ENCODE measurements at places on chromosomes 2 and 18.

DNA sequence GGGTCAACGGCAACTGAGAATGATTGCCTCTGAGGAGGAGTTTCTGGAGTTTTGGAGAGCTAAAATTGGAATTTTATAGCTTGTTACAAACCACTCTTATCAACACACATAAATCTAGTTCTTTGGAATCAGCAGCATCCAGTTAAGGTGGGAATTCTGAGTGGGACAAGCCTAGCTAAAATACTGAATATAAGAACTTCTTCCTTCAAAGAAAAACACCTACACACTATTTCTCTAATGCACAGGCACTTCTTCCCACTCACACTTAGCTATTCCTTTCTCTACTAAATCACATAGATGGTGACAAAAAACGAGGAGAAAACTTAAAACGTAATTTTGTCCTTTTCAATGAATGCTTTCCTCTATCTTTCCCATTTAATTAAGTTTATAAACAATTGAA is 43.4 kb downstream of the FAM98A start:
- no peak for DNase-seq

DNA sequence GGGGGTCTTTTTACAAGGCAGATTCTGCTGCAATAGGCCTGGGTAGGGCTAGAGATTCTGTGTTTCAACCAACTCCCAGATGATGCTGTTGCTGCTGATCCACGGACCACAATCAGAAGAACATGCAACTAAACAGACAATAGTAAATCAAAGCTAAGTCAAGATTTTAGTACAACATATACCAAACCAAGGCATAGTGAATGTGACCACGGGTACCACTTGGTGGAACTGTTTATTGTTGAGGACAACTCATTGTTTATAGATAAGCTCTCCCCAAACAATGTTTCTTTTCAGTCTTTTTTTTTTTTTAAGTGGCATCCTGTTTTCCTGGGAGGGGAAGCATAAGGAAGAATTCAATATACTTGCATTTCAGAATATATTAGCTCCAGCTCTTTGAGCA is 36.0 kb upstream of the DARS1 start:
- no peak for DNase-seq

GRCh38 chr2:96146153-96146880 is 1.1 kb upstream of the DUSP2 start:
- DNase-seq = peak; percentile 57

DNA sequence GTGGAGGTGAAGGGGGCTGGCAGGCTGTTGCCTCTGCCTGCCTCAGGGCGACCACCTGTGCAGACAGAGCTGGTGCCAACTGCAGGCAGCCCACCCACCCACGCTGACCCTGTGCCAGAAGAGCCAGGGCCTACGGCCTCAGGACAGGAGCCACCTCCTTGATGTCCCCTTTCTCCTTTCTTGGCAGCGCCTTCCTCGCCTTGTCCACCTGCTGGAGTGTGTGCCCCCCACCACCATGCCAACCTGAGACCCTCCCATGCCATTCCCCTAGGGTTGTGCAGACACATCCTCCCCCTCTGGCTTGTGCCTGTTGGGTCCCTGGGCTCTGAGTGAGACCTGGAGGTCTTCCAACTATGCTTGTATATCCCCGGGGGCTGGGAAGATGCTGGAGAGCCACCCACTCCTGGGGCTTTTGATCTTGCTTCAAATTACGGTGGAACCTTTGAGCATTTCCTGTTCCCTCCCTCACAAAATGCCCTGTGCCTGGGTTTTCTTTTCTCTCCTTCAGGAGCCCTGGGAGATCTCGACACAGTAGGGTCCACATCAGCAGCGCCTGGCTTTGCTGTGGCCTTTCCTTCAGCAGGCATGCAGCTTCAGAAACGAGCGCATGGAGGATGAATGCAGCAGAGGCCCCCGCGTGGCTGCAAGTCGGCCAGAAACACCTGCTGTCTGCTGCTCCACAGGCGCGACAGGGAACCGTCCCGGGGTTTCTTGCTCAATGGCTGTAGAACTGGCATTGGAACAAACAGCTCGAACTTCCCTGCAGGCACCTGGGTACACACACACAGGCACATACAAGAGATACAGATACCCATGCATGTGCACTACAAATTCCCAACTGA is 65.9 kb upstream of the SH3RF3 start:
- DNase-seq = no peak

DNA sequence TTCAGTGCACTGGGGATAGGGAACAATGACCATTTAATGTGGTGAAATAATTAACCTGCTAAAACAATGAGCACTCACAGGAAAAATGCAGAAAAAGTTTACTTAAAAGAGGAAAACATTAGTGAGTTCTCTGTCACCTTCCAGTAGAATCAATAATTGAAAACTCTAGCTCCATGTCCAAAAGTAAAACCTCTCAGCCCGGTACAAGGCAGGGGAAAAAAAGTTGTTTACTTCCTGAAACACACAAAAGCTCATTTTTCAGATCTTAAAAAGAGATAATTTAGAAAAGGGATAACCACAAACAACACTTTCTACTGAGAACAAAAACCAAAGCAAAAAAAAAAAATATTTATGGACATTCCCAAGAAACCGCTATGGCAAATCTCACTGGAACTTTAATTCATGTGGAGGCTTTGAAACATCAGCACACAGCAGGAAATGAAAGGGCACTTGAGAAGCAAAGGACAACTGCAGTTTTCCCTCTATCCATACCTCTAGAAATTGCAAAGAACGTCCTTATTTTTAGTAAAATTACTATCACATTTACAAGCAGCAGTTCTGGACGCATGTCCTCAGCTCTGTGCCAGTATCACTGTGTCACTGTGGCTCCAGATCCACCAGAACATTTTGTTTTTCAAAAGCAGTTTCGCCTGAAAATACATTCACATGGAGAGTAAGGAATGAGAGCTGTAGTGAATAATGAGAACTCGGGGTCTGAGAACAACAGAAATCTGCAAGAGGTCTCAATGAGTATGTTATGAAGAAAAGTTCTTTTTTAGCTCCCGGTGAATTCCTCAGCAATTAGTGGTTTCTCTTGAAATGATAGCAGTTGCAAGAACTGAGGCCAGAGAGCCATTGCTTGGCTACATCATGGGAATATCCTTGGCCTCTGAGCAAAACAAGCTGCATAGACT is 44.7 kb upstream of the DNAH7 start:
- DNase-seq = no peak

GRCh38 chr2:21401022-21401698 is 277.4 kb downstream of the TDRD15 start:
- DNase-seq = no peak

GRCh38 chr2:70896765-70897202 is 38.9 kb upstream of the ATP6V1B1 start:
- no peak for DNase-seq

GRCh38 chr18:22702806-22703205 is 230.3 kb upstream of the RBBP8 start:
- DNase-seq = no peak

GRCh38 chr2:33246432-33246831 is 230.0 kb upstream of the RASGRP3 start:
- DNase-seq = no peak

DNA sequence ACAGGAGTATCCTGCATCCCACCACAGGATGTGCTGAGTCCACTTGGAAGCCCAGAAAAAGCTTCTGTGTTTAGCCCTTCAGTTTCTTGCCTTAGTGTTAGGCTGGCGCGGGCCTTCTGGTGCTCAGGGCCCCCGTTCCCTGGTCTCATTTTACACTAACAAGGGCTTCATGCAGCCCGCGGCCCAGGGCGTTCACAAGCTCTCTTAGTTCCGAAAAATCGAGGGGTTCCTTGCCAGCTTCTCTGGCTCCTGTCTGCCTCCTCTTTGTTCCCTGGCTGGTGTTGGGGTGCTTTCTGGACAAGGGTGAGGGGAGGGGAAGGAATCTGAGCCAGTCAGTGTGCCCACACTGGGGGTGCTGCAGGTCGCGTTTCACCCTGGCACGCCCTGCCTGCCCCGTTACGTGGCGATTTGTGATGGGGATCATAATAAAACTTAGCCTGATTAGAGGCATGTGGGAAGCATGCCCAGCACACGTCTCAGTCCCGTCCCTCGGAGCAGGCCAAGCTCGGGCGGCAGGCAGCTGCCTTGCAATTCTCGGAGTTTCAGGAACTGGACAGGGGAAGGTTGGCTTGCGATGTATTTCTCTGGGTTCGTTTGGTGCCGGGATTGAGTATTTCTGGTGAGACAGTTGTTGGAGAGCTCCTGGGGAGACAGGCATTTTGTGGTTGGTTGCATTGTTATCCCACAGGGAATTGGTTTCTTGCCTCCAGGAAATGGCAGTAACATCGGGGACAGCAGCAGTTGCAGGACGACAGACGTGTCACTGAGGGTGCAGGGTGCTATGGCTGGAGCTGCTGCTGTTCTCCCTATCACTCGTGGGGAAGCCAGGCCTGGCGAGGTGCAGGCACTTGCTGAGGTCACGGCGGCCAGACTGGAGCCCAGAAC is 22.9 kb downstream of the SH3BP4 start:
- DNase-seq = peak; percentile 39

DNA sequence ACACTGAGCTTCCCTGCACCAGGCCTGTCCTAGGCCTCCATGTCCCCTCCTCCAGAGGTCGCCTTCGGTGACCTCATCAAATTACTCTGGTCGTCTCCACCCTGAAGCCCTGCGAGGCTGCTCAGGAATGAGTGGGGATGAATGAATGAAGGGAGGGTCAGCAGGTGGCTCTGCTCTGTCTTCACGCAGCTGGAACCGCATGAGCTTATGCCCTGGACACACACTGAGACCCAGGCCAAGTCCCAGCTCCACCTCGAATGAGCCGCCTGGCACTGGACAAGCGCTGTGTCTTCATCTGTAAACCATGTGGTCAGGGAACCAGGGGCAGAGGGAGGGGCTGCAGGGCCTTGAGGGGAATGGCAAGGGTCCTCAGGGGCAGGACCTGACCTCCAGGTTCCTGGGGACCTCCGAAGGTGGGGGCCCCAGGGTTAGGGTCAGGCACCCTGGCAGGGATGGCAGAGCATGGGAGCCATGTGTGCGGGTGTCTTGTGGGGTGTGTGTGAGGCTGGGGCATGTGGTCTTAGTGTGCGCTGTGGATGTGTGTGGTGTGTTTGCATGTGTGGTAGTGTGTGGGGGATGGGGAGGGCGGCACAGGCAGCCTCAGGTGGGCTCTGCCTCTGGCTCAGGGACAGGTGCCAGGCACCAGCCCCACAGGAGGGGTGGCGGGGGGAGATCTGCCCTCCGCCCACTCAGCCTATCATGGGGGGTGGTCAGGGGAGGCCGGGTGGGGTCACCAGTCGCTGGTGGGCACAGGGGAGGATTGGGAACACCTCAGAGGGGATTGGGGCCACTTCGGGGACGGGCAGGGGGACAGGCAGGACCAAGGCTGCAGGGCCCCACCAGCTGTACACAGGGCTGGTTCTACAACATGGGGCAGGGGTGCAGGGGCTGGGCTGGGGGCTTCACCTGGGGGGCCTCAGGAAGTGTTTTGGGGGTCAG is 13.9 kb downstream of the ODC1 start:
- no peak for DNase-seq

DNA sequence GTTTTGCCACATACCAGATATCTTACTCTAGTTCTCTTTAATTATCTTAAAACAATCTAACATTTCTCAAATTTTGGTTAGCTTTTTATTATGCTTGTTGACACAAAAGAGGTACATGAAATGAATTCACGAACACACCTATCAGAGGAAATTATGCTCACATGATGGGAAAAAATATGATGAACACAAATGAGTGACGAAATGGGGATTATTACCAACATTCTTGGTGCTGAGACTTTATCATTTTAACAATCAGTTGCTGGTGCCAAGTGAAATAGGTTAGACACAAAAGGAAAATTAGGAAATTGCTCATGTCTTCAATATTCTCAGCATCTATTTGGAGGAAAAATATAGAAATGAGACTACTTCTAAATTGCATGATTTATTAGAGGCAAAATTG is 944.7 kb upstream of the NRXN1 start:
- DNase-seq = no peak

DNA sequence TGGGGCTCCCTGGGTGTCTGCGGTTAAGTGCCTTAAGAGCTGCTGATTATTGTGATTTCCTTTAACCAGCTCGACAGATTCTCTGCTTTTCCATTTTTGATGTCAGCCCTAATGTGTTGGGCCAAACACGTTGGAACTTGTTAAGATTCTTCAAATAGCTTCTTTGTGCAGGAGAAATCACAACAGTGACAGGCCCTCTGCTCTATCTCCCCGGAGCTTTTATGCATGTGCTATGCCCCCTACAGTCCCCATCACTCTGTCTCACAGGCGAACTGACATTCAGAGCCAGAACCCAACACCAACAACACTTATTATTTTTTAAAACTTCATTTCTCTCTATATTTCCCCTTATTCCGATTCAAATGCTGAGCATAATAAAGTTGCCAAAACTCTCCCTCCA is 371.7 kb upstream of the CELF4 start:
- DNase-seq = no peak

- DNase-seq = no peak
Measured at GRCh38 chr2:3789256-3789655, 85.9 kb downstream of the DCDC2C start.

DNA sequence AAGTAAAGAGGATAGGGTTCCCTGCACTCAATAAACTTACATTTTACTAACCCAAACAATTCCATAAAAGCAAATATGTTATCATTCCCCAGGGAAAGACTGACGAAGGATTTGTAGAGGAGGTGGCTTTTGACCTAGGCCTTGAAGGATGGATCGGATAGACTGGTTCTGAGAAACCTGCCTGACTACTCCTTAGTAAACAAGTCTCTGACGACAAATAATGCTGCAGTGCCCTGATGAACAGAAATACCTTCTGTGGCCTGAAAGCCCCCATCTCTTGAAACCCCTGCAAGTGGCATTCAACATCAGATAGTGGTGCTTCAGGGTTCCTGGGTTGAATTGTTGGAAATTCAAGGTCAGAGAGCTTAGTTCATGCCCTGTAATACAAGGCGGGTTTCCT is 19.2 kb downstream of the PRKCE start:
- no peak for DNase-seq

- DNase-seq = no peak
Measured at GRCh38 chr2:214519258-214519818, 108.5 kb downstream of the VWC2L start.

DNA sequence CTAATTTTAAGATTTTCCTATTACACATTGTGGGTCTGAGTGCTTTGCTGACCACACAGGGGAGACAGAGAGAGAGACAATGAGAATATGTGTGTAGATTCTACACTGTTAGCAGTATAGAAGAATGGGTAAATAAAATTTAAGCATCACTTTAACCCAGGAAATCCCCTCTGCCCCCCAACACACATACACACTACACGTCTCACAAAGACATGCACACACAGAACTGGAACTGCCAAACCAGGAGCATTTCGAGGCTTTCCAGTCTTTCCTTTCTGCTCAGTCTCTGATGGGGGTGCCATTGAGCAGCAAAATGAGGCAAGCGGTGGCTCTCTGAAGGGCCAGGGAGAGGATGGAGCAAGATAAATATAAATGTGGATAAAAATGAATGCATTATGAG is 2.5 kb downstream of the MERTK start:
- DNase-seq = no peak

Measured in ovary (tissue), 10 donors.